ENCODE measurements at places on chromosomes 16 and 17. TPM values are rescaled to one million over a fixed set of nuclear protein-coding genes. Genes with fewer than 3 reads are reported as not detected.

DNA sequence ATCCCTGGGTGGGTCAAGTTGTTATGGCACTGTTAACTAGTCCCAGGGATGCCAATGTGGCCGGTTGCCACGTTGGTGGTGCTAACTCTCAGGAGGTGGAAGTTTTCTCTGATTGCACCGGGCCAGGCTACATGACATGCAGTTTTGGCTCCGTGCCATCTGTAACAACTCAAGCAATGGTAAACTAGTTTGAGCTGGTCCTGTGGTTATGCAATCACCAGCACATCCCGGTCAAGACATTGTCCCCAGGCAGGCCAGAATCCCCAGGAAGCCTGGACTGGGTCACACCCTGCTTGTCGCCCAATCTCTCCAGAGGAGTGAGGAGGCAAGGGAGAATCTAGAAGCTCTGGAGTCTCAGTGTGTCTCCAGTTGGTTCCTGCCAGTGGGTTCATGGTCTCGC is 10.1 kb upstream of the CCL17 start:
- peak; percentile 17 for DNase-seq

- no peak for DNase-seq
Measured at GRCh38 chr16:47055136-47055885, 81.8 kb upstream of the DNAJA2 start.

DNA sequence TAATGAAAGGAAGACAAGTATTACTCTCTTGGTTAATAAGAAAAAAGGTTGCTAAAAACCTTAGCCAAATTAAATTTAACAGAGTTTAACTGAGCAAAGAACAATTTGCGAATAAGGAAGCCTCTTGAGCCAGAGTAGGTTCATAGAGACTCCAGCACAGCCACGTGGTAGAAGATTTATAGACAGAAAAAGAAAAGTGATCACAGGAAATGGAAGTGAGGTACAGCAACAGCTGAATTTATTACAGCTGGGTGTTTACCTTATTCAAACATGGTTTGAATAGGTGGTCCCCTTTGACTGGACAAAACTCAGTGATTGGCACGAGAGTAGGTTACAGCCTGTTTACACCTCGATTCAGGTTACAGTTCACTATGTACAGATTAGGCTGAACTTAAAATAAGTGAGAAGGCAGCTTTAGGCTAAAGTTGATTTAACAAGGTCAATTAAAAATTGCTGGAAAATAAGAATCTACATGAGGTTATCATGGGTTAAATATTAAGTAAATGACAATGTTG is 3.3 kb upstream of the CCL15 start:
- DNase-seq = no peak

GRCh38 chr16:51056331-51056730 is 94.7 kb downstream of the SALL1 start:
- DNase-seq = no peak

Gene ABI3
- 0.41 TPM for total RNA-seq

Gene CNGB1
- total RNA-seq = 0.12 TPM

- DNase-seq = no peak
Measured at GRCh38 chr17:57133486-57133885, 48.4 kb downstream of the AKAP1 start.

- no peak for DNase-seq
Measured at GRCh38 chr16:1701216-1701878, 4.6 kb upstream of the MAPK8IP3 start.

All from A172 (cell line).